Stimulated activated CD8-positive, alpha-beta memory T cell treated with anti-CD3 and anti-CD28 coated beads, Interleukin-7, amount 100 ng/mL, for 4 hours (primary cell): ENCODE measurements at places on chromosomes 5 and 9.

DNA sequence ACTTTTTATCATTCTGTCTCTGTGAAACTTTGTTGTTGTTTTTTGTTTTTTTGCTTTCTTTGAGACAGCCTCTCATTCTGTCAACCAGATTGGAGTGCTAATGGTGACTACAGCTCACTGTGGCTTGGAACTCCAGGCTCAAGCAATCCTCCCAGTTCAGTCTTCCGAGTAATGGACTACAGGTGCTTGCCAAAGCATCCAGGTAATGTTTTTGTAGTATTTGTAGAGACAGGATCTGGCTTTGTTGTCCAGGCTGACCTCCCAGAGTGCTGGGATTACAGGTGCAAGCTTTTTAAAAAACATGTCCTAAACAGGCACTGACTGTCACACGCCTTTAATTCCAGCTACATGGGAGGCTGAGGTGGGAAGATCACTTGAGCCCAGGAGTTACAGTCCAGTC is 235.1 kb downstream of the MEF2C start:
- DNase-seq = no peak

- DNase-seq = no peak
Measured at GRCh38 chr9:89845321-89845720, 240.5 kb downstream of the GADD45G start.

DNA sequence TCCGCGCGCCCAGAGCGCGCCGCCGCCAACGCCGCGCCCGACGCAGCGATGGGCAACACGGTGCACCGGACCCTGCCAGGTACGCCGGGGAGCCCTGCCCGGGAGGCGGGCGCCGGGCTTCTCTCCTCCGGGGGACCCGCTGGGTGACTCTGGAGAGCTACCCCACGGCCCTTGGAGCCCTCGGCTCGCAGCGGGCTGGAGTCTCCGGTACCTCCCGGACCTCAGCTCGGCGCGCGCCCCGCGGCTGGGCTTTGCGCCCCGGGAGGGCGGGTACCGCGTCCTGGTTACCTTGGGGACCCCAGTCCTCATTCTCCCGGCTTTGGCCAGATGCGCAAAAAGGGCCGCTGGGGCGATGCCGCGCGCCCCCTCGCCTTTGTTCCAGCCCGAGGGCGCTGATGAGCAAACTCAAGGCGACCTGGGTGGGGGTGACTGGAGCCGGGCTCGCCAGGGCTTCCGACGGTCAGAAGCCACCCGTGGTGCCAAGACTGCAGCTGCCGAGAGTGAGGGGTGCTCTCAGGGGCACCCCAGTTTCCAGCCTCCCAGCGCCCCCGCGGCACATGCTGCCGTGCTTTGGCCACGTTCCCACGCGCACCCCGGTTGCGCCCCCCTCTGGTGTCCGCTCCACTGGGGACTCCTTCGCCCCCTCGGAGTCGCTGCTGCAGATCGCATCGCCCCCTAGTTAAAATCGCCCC is 442 bp downstream of the NEURL1B start:
- no peak for DNase-seq

DNA sequence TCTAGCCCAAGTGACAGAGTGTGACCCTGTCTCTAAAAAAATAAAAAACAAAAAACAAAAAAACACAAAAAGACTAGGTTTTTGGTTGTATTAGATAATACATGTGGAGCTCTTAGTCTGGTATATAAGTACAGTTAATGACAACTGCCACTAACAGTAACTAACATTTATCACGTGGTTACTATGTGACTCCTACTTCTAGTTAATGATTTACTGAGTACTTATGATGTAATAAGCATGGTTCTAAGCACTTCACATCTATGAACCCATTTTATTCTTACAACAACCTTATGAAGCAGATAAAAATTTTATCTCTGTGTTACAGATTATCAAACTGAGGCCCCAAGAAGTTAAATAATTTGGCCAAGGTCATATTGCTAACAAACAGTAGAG is 6.1 kb upstream of the TMEFF1 start:
- no peak for DNase-seq

DNA sequence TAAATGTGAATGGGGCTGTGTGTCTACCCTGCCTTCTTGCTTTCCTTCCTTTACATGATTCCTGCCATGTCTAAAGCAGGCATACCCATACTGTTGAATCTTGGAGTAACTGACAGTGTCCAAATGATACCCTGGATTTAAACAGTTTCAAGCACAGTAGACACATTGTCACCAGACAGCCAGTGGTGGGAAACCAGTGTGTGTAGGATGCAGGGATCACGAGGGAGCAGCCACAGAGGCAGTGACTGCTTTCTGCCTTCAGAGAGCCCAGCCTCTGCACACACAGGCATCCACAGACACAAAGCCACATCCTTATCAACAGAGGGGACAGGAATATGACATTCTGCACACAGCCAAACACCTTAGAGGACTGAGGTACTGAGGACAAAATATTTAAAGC is 184.2 kb upstream of the TBCA start:
- no peak for DNase-seq

- DNase-seq = no peak
Measured at GRCh38 chr5:58787987-58788386, 205.1 kb downstream of the RAB3C start.

- no peak for DNase-seq
Measured at GRCh38 chr5:124869426-124870033, 123.1 kb upstream of the ZNF608 start.

- no peak for DNase-seq
Measured at GRCh38 chr5:2579126-2579525, 172.4 kb downstream of the IRX2 start.

GRCh38 chr5:156394642-156395305 is 67.8 kb downstream of the SGCD start:
- no peak for DNase-seq
